ENCODE measurements at places on chromosomes 3 and 15.
A peak's percentile ranks its signal among the peaks of the same experiment; 100 is the strongest.

GRCh38 chr15:59276225-59277178 is 69.9 kb downstream of the LDHAL6B start:
- no peak for DNase-seq

- DNase-seq: no peak
Measured at GRCh38 chr15:95679847-95680582, 650.5 kb upstream of the NR2F2 start.

GRCh38 chr3:99607151-99607550 is 31.2 kb upstream of the COL8A1 start:
- no peak for DNase-seq

- no peak for DNase-seq
Measured at GRCh38 chr3:124722589-124722988, 7.7 kb upstream of the UMPS start.

DNA sequence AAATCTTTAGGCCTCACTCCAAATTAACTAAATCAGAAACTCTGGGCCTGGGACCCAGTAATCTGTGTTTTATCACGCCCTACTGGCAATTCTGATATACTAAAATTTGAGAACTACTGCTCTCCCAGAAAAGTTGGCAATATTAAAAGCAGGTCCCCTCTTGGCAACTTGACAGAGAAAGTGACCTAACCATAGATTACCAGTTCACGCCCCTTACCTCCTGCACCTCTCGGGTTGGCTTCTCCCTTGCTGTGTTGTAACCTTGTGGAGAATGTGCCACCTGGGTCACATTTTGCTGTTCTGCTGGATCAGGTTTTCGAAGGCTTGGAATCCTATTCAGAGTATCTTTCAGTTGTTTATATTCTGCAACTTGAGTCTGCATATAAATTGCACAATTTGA is 59.1 kb downstream of the GOLIM4 start:
- no peak for DNase-seq

DNA sequence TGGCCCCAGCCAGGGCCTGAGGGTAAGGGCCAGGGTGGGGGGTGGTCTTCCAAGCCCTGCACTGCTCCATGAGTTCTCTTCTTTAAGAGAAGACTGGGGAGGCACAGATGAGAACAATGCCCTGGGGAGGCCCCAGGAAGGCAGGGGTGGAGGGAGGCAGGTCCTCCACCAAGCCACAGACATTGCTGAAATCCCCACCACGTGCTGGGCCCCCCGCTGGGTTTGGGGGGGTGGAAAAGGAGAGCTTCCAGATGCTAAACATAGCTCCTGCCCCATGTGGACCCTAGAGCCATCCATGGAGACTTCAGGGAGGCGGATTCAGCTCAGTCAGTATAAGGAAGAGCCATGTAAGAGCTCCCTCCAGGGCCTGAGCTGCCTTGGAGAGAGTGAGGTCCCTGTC is 157.8 kb upstream of the LINGO1 start:
- DNase-seq: no peak

- DNase-seq: no peak
Measured at GRCh38 chr15:71080166-71080565, 35.1 kb upstream of the THSD4 start.

DNA sequence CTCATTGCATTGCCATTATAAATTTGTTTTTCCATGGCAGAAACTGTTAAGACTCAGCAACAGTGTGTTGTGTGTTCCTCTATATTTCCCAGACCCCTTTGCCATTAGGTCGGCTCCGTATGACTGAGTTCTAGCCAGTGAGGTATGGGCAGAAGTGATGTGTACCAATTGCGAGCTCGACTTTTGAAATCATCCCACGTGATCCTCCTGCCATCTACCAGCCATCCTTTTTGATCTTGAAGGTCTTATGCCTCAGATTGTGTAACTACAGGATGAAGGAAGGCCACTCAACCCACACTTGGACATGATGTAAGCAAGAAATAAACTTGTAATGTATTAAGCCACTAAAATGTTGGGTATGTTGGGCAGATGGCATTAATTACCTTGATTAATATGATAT is 562.3 kb downstream of the PDCD6IP start:
- DNase-seq: no peak

- no peak for DNase-seq
Measured at GRCh38 chr3:46613313-46614005, 1.1 kb downstream of the FAM240A start.

DNA sequence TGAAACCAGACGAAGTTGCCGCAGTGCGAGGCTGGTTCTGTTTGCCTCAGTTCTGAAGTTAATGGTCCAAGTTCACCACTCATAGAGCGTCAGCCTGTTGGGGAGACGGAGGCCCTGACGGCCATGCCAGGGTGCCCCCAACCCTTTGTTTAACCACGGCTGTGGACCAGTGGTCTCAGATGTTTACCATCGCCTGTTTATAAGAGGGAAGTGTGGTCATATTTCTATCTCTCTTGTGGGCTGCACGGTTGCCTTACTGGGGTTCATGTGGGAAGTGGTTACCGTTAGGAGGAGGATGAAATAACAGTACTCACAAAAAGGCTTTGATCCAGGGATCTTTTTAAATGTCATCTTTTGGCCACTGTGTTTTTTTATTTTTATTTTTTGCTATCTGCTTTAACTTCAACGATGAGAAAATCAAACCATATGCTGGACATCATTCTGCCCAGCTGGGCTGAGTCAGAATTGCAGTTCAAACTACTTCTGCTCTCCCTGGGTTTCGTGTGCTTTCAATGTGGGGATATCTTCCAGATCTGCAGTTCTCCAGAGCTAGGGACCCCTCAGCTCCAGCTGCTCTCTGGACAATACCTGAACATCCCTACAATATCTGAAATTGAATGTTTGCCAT is 17.8 kb downstream of the SMAD3 start:
- no peak for DNase-seq

DNA sequence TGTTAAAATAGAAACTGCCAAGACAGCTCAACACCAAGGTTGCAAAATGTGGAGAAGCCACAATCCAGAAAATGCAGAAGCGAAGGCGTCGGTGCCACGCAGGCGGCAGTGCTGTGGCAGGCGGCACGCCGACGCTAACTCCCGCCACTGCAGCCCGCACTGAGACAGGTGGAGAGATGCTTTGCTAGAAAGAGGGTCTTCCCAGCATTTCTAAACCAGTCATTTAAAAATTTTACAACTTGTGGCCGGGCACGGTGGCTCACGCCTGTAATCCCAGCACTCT is 23.2 kb downstream of the CYFIP1 start:
- DNase-seq: no peak

GRCh38 chr3:141312354-141313092 is 55.8 kb upstream of the ZBTB38 start:
- no peak for DNase-seq

GRCh38 chr15:36301947-36302346 is 277.5 kb upstream of the CDIN1 start:
- DNase-seq: no peak

GRCh38 chr15:100170291-100171210 is 171.2 kb downstream of the ADAMTS17 start:
- DNase-seq: no peak

DNA sequence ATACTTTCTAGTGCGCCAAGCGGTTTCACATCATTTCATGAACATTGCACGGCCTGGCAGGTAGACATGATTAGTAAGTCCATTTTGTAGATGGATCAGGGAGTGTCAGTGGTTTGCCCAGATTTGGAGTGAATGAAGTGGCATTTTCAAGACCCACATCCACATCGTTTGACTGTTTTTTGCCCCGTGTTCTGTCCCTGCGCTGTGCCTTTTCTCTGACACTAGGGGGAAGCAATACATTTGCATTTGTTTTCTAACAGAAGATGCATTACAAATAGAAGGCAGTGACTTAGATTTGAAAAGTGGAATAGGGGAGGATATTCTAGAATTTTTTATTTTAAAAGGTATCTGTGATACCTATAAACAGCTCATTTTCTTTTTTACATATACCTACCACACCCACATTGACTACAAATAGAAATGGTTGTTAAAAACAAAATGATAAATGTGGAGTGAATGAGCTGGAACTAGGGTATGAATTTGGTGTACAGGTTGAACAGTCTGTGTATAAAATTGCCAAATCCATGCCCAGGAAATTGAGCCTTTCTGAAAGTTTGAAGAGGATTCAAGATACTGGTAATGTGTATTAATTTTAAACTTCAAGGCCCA is 98.0 kb downstream of the USP13 start:
- DNase-seq: no peak

GRCh38 chr3:186307594-186308221 is 54.3 kb downstream of the DGKG start:
- no peak for DNase-seq

- no peak for DNase-seq
Measured at GRCh38 chr3:29922992-29923746, 642.3 kb downstream of the RBMS3 start.

DNA sequence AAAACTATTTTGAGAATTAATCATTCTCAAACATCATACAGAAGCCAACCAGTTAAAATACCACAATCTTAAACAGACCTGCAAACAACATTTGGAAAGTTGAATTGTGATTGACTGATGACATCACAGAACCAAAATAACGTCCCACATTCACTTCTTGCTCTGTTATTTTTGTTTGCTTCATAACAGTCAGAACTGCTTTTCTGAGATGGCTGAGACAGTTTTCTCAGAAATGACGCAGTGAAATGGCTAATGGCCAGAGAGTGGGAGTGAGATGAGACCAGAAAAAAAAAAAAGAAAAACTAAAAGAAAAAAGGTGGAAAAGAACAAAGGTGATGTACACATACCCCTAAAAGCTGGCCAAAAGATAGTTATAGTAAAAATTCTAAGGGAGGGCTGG is 1061.2 kb downstream of the FHIT start:
- no peak for DNase-seq

GRCh38 chr3:140013220-140013619 is 78.2 kb downstream of the CLSTN2 start:
- DNase-seq: no peak

DNA sequence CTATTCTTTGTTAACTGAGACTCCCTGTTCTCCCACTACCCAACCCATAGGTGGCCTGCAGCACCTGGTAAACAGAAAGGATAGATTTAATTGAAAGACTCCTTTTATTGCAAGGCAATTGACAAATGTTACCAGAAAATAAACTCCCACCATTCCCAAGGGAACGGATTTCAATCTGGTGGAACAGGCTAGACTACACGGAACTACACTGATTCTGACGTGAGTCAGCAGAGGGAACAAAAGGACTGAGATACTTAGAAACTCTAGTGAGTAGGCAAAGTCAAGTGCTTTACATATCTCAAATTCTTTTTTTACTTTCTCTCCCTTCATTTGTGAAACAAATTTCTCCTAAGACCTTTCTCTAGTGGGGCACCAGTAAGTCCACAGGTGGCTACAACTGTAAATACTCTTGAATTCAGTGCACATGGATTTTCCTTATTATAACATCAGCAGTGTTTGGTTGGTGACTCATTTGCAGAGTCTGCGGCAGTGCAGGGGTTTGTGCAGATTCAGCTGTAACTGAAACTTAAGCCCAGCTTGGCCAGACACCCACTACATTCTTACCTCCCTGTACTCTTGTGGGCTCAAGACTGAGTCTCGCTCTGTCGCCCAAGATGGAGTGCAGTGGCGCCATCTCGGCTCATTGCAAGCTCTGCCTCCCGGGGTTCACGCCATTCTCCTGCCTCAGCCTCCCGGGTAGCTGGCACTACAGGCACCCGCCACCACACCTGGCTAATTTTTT is 34.3 kb upstream of the PLSCR2 start:
- DNase-seq: peak; percentile 7

- DNase-seq: no peak
Measured at GRCh38 chr3:149813367-149814281, 609 bp downstream of the RNF13 start.

DNA sequence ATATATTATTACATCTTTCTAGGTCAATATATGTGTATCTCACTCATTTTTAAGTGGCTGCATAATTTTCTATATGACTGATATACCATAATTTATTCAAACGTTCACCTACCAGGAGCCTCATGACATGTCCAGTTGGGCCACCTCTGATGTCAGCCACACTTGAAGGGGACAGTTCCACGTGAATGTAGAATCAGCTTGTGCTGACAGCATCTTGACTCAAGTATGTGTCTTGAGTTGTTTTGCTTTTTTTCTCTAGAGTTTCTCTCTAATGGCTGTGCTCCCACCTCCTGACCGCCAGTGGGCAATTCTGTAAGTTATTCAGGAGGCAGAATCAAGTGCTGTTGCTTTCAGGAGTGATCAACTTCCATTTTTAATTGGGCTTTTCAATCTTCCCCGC is 237.9 kb downstream of the NFKBIZ start:
- no peak for DNase-seq

- DNase-seq: no peak
Measured at GRCh38 chr3:194364652-194365434, 4.7 kb downstream of the LRRC15 start.

GRCh38 chr3:134320749-134321148 is 53.5 kb downstream of the AMOTL2 start:
- DNase-seq: no peak

DNA sequence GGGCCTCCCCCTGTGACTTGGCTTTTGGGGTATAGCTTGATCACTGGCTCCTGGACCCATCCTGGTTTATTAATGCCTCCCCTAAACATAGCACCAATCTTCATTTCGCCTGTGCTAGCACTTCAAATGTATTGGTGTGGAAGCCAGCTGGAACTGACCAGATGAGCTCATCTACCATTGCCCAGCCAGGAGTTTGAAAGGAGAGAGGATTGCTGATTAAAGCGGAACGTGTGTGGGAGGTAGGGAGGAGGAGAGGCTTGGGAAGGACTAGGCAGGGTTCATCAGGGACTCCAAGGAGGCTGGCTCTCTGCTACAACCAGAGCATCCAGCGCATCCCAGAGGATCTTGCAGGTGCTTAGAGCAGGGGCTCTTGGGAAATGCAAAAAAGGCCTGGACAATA is 34.4 kb upstream of the TLE3 start:
- no peak for DNase-seq

GRCh38 chr15:48888191-48888590 is 10.3 kb downstream of the EID1 start:
- DNase-seq: no peak

GRCh38 chr3:152554980-152555379 is 280.0 kb upstream of the P2RY1 start:
- DNase-seq: no peak

DNA sequence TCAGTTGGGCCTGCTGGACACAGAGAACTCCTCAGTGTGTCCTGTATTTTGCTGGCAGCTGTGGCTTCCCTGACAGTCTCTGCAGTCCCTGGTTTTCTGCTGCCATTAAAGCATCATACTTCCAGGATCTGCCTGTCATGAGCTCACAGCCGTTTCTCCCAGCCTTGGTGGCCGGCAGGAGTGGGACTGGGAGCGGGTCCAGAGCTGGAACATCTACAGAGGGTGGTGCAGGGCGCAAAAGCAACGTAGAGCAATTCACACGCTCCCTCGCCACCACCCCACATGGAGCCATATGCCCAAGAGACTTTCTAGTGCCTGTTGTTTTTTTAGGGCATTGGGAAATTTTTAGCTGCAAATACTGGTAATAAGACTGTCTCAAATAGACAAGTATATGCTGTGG is 33.6 kb downstream of the ABTB1 start:
- no peak for DNase-seq

GRCh38 chr15:29352402-29352801 is 82.8 kb upstream of the NSMCE3 start:
- DNase-seq: no peak

Measured in SHP77 treated with DMSO at 0.1 percent for 48 hours (cell line).